ENCODE measurements at places on chromosomes 3 and 15. TPM values are rescaled to one million over a fixed set of nuclear protein-coding genes. Genes with fewer than 3 reads are reported as not detected.

Gene KIF15
- total RNA-seq, result 6.0 TPM

Gene PLSCR2
- not detected for total RNA-seq

Gene IFT122
- 25.1 TPM for total RNA-seq

Gene DPPA2
- total RNA-seq, result 0.64 TPM

Gene AADACL2
- not detected for total RNA-seq

Gene NEDD4
- 33.9 TPM for total RNA-seq

Gene MUC4
- total RNA-seq, result 0.05 TPM

Gene LOXL1
- 156 TPM for total RNA-seq

Gene IDH3A
- total RNA-seq, result 19.9 TPM

Gene BRK1
- 203 TPM for total RNA-seq

Gene CYP1A1
- 7.0 TPM for total RNA-seq

Gene EBLN2
- 9.4 TPM for total RNA-seq

GRCh38 chr15:47908486-47908885 lies 191.2 kb downstream of the SEMA6D start:
- no peak for DNase-seq

DNA sequence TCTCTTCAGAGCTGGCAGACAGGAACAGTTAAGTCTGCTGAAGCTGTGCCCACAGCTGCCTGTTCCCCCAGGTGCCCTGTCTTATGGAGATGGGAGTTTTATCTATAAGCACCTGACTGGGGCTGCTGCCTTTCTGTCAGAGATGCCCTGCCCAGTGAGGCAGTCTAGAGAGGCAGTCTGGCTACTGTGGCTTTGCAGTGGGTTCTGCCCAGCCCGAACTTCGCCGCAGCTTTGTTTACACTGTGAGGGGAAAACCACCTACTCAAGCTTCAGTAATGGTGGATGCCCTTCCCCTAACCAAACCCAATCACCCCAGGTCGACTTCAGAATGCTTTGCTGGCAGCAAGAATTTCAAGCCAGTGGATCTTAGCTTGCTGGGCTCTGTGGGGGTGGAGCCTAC lies 91.2 kb downstream of the SLC25A26 start:
- no peak for DNase-seq

GRCh38 chr3:84963137-84963536 lies 4.3 kb downstream of the CADM2 start:
- DNase-seq, result no peak

GRCh38 chr3:180382638-180383180 lies 219.3 kb upstream of the TTC14 start:
- DNase-seq, result no peak

DNA sequence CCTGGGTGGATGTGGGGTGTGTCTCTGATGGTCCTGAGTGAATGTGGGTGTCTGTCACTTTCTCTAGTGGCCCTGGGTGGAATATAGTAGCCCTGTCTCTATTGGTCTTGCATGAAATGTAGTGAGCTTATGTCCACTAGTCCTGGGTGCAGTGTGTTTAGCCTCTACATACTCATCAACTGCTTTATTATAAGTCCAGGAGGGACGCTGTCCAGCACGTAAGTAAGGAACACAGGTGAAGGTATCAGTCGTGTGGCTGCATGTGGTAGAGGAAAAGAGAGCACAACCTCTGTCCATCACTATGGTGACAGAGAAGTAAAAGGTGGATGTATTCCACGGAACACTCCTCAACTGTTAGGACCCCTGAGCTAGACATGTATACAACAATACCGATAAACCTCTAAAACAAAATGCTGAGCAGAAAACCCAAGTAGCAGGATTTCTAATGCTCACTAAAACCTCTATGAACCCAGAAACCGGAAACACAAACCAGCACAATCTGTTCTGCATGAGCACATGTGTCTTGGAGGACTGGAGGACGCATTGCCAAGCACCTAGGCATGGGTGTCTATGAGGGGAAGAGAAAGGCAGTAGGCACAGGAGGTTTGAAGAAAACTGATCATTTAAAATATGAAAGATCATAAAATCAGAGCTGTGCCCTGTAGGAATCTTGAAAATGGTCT lies 11.0 kb downstream of the LTF start:
- DNase-seq, result no peak

- DNase-seq, result no peak
These were observed 22.5 kb downstream of the CCR4 start for GRCh38 chr3:32973982-32974381.

GRCh38 chr15:86690566-86690965 lies 610.9 kb downstream of the AGBL1 start:
- DNase-seq, result no peak

DNA sequence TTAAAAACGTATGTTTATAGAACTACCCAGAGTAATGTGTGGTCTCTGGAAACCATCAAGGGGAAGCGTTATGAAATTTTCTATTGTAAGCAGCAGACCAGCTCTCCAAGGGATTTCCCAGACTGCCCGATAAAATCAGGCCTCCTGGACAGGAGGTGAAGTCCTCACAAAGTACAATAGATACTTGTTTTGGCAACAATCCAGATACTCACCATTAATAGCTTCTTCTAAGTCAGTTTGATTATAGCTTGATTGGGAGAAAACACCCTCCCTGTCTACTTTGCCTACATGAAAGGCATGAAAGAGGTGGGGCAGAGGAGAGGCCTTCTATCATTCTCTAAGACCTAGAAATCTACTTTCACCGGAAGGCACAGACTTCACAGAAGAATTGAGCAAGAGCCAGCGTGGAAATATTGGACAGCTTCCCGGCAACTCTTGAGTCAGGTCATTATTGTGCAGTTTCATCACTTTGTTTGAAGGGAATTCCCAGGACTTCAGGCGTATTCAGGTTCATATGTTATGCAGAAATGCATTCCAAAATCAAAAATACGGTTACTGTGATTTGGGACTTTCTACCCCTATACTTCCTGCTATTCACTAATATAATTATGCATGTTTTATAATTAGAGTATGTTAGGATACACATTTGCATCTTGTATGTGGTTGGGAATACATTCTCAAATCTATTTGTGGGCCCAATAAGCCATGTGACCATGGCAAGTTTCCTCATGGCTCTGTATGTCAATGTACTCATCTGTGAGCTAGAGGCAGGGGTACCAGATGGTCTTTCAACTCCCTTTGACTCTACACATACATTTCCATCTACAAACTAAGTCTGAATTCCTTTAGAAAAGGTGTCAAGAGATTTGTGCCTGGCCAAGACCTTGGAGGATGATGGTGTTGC lies 103.5 kb downstream of the CD47 start:
- no peak for DNase-seq

- no peak for DNase-seq
These were observed 249.7 kb downstream of the KCNMB2 start for GRCh38 chr3:178785961-178786360.

DNA sequence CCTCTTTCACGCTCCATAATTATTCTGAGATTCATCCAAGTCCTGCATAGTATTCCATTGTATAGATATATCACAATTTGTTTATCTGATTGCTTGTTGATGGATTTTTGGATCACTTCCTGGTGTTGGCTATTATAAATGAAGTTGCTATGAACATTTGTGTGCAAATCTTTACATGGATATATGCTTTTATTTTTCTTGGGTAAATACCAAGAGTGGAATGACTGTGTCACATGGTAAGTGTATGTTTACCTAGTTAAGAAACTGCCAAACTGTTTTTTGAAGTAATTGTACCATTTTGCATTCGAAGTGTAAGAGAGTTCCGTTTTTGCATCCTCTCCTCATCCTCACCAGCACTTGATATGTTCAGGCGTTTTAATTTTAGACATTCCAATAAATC lies 34.6 kb upstream of the ROPN1 start:
- no peak for DNase-seq

DNA sequence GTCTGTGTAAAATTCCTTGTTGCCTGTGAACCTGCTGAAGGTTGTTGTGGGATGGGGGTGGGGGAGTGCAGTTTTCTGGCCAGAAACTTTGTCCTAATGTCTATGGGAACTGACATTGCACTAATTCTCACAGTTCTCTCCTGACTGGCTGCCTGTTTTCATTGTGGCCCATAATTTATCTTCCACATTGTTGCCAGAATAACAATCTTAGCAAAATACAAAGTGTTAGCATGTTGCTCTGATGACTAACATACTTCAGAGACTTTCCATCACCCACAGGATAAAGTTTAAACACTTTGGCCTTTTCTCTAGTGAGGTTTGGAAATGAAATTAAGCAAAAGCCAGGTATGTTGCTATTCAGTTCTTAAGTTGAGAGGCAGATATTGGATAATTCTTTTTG lies 81.4 kb upstream of the TBC1D5 start:
- DNase-seq, result no peak

GRCh38 chr3:128870347-128870746 lies 9.1 kb upstream of the ACAD9 start:
- DNase-seq, result no peak

GRCh38 chr3:183082355-183082915 lies 16.9 kb downstream of the MCCC1 start:
- DNase-seq, result no peak

DNA sequence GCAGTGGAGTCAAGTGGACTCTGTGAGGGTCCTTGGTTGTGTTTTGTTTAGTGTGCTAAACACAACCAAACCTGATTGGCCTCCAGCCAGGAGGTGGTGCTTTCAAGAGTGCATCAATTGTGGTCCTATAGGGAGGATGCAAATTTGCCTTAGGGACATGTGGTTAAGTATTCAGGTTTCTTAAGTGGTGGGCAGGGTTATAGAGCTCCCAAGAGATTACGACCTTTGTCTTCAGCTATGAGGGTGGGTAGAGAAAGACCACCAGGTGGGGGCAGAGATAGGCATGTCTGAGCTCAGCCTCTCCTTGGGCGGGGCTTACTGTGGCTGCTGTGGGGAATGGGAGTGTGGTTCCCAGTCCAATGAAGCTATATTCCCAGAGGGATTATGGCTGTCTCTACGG lies 186.6 kb downstream of the SQOR start:
- no peak for DNase-seq

GRCh38 chr15:38610748-38611147 lies 46.1 kb upstream of the RASGRP1 start:
- DNase-seq, result no peak

GRCh38 chr3:104523136-104523535 lies 843.6 kb upstream of the ALCAM start:
- DNase-seq, result no peak

DNA sequence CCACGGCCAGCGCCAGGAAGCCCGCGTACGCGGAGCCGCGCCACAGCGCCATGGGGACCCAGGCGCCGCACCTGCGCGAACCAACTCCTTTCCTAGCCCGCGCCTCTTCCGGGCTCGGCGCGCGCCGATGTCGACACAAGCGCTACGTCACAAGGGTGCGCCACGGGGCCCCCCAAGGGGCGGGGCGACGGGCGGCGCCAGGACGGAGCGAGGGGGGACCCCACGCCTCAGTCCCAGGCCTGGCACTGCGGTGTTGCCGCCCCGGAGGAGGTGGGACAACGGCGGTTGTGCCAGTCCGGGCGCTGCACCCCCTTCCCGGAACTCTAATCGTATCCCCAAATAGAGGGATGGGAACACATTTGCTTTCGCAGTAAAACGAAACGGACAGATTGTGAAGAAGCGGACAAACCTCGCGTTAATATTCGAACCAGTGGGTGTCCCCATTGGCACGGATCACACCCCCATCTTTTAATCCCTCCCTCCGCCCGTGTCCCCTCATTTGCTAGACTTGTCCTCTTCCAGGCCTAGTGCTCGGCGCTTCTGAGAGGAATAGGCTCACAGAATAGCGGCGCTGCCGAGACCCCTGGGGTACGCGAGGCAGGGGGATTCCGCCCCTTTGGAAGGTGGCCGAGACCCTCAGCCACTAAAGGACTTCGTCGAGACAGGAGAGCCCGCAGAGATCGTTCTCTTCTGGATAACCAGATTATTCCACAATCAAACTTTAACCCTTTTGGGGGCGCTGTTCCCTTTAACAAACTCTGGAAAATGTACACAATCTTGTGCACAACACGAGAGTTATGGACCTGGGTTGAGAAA lies at the start of gene ADPGK:
ADPGK (minus strand) TSS at position 119 of the 816 bp plus-strand sequence; CDS start at position 52, 67 bp downstream.
- DNase-seq, result peak; percentile 95

- no peak for DNase-seq
These were observed 26.7 kb downstream of the AMOTL2 start for GRCh38 chr3:134347551-134347950.

DNA sequence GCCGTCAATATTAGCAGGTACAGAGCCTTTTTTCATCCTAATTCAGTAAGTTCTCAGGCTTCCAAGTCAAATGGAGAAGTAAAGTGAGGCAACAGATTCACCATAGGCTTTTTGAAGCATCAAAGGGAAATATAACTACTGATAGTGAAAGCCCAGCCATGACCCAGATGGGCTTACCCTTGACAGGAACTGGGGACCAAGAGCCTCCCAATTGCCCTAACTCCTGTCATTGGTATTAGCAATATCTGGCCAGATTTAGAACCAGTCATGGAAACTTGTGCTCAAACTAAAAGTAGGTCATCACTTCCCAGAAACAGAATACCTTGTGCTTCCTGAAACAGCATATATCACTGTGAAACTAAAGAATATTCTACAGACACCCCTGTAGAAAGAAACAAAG lies 33.0 kb downstream of the NME9 start:
- no peak for DNase-seq

DNA sequence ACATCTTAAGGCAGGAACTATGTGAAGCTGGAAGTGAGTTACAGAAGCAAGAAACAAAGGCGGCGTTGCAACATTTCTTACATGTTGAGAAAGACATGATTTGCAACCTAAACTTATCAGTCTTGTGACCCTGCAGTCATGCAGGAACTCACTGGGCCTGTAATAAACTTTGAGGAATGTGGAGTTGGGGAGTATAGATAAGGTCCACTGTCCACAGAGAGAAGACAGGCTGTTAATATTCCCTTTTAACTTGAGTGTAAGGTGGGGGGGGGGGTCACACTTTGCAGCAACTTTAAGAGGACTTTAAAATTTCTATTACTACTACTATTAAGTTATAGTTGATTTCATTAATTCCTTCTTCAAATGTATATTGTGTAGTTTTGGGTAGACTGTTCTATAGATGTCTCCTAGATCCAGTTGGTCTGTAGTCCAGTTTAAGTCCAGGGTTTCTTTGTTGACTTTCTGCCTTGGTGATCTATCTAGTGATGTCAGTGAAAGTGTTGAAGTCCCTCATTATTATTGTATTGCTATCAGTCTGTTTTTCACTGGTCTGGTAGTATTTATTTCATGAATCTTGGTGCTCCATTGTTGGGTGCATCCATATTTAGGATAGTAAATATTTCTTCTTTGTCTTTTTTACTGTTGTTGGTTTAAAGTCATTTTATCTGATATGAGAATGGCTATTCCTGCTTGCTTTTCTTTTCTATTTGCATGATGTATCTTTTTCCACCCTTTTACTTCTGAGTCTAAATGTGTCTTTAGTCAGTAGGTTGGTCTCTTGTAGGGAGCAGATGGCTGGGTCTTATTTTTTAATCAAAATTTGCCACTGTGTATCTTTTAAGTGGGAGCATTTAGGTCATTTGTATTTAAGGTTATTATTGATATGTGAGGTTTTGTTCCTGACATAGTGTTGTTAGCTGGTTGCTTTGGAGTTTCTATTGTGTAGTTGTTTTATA lies 15.6 kb upstream of the FAM98B start:
- no peak for DNase-seq

- DNase-seq, result no peak
These were observed 8.2 kb downstream of the TXNRD3 start for GRCh38 chr3:126646674-126647073.

- no peak for DNase-seq
These were observed 85.5 kb upstream of the CDV3 start for GRCh38 chr3:133487920-133488540.

GRCh38 chr3:66604481-66604880 lies 103.7 kb upstream of the LRIG1 start:
- DNase-seq, result no peak

Data from endothelial cell (in vitro differentiated cells).